ENCODE measurements at places on chromosomes 7 and 10. TPM values are rescaled to one million over a fixed set of nuclear protein-coding genes. Genes with fewer than 3 reads are reported as not detected.

The SRI gene
- total RNA-seq, result 94.8 TPM

The STAG3 gene
- total RNA-seq, result 0.77 TPM

The TMEM130 gene
- total RNA-seq, result 3.3 TPM

The ACTL6B gene
- not detected for total RNA-seq

The PHKG1 gene
- 1.5 TPM for total RNA-seq

The ARMC3 gene
- total RNA-seq, result not detected

The IQUB gene
- 0.74 TPM for total RNA-seq

The ADRA2A gene
- not detected for total RNA-seq

The SORBS1 gene
- 4.9 TPM for total RNA-seq

DNA sequence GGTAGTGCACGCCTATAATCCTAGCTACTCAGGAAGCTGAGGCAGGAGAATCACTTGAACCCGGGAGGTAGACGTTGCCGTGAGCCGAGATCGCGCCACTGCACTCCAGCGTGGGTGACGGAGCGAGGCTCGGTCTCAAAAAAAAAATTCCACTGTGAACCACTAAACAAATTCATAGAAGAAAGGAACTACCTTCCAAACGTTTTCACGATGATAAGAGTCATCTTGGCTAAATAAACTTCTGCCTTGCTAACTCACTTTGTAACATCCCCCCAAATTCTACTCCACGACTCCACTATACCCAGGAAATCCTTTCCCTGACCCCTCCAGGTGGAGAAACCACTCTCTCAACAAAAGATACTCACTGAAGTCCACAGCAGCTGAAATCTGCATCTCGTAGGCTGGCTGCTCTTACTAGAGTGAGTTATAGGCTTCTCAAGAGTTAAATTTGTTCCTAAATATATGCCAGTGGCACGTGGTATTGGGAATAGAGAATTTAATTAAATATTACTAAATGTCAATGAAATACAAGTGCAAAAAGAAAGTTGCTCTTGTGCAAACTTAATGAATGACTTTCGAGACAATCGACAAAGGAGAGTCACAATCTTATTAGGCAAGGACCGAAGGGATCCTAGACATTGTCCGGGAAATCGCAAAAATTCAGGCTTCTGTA is 1.6 kb upstream of the GTF2I start:
- no peak for DNase-seq

DNA sequence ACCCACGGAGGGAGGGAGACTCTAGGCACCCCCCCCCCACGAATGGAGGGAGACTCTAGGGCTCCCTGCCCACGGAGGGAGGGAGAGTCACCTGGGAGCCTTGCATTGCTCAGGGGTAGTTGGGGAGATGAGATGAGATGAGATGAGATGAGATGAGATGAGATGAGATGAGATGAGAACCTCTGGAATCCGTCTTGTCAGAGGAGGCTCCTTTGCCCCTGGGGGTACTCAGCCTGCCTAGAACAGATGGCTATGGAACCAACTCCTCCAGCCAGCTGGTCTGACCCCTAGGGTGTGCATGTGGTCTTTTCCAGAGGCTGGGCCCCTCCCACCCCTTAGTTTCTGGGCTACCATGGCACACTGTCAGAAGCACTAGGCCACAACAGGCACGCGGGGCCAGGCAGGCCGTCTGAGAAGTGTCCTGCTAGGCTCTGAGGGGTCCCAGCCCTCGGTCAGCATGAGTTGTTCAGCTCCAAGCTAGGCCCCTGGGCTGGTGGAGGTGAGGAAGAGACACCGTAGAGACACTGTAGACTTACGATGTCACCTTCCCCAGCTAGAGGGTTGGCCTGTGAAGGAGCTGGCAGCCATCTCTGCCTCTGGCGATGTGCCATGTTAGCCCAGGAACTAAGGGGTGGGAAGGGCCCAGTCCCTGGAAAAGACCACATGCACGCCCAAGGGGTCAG is 8.8 kb downstream of the TSPAN15 start:
- no peak for DNase-seq

GRCh38 chr10:92667078-92667477 is 22.7 kb upstream of the HHEX start:
- DNase-seq, result no peak

- peak; percentile 3 for DNase-seq
These were observed 50.5 kb downstream of the PNLIPRP3 start for GRCh38 chr10:116477986-116478664.

DNA sequence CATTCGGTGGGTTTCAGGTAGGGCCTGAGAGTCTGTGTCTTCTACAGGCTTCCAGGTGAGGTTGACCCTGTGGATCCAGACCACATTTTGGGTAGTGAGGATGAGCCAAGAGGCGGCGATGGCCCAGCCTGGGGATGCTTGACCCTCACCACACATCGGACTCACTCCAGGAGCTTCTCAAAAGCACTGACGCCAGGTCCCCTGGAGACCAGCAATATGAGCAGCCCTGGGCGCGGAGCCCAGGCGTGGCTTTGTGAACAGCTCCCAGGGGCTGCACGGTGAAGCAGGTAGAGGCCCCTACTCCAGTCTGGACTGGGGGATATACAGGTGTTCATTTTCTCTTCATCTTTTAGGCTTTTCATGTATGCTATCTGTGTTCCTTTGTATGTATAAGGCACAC is 139.7 kb upstream of the PCBD1 start:
- no peak for DNase-seq

DNA sequence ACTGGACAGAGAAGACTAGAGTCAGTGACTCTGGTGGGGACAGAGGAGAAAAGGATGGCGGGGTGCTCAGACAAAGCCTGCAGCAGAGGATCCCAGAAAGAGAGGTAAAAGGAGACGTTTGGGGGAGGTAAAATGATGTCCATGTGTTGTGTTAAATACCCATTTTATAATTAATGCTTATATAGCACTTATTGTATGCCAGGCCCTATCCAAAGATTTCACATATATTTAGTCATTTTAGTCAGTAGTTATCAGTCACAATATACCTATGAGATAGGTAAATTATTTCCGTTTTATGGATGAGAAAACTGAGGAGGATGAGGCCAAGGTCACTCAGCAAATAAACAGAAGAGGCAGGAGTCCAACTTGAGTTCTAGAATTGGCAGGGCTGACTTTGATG is 144.6 kb upstream of the SEMA3E start:
- no peak for DNase-seq

DNA sequence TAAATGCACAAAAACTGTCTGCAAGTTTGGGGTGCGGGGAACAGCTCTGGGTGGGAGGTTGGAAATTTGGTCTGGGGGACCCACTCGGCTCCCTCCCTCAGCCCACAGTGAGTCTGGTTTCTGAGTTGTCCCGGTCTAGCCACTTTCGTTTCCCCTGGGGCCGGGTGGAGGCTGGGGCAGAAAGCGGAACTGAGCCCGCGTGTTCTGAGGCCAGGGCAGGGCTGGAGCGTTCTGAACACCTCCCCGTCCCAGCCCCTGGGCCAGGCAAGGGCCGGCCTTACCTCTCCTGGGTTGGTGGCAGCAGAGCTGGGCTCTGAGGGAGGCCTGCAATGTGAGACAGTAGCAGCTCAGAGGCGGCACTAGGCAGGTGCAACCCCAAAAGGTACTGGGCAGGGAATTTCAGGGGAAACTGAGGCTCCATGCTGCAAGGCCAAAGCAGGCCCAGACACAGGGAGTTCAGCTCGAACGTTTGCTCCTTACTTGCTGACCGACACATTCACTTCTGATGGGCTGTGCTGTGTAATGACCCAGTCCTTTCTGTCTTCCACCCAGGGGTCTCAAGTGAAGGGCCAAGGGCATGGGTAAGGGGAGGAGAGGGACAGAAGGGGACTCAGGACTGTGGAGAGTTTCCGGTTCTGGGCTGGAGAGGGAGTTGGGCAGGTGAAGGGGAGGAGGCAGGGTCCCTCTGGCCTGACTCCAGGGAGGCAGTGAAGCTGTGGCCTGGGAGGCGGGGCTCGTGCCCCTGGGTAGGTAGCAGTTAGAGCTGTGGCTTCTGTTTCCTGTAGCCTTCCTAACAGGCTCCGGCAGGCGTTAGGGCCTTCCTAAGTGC is 3.0 kb downstream of the IRF5 start:
- DNase-seq, result no peak

DNA sequence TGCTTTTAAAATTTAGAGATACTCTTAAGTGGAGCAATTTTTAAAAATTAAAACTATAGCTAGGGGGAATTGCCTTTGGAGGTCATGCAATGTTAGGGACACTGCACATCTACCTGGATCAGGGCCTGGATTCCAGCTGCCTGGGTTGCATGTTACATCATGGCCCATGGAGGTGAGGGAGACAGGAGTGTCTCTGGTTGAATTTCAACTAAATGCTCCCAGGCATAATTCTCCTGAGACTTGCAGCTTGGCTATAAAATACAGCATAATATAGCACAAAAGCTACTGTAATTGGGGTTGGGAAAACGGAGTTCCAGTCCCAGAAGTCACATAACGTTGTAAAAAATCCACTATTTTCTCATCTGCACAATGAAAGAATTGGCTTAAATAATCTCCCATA is 782.5 kb downstream of the LRMDA start:
- no peak for DNase-seq

DNA sequence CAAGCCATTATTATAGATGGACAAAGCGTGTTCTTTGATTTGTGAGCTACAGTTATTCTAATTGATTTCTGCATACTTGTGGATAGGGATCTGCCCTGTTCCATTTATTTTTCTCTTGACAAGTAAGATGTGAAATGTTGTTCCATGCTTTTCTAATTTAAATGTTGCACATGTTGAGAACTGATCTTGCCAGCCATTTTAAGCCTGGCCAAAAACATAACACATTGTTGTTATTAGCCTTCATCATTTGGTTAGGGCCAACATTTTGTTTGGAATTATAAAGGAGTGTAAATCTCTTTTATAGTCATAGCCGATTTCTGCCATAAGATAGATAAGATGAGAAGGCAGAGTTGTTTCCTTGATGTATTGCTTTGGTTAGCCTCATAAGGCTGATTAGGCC is 117.0 kb downstream of the WNT2 start:
- DNase-seq, result no peak

GRCh38 chr10:132176623-132177500 is 9.9 kb upstream of the DPYSL4 start:
- DNase-seq, result no peak

DNA sequence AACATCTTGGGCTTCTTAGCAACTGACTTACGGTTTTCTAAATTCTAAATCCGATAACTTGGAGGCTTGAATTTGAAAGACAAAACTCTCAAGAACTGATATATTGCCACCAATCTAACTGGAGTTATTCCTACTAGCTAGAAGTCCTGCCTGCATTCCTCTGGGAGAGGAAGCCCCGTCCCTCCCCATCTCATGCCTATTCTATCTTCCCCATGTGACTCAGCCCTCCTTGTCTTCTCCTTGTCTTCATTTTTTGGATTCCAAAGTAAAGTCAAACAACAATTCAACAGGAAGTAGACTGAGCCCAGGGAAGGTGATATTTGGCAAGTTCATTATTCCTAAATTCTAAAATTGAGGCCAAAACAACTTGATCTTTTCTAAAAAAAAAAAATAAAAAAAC is 587.7 kb downstream of the KCNMA1 start:
- DNase-seq, result no peak

- DNase-seq, result no peak
These were observed 244.9 kb upstream of the NEBL start for GRCh38 chr10:21141946-21142492.

GRCh38 chr10:33233221-33233620 is 101.2 kb downstream of the NRP1 start:
- DNase-seq, result no peak

- DNase-seq, result no peak
These were observed 16.0 kb downstream of the PALD1 start for GRCh38 chr10:70494536-70494935.

- no peak for DNase-seq
These were observed 265.3 kb upstream of the HABP2 start for GRCh38 chr10:113287592-113287991.

GRCh38 chr10:110485541-110485940 is 12.2 kb upstream of the DUSP5 start:
- DNase-seq, result no peak

DNA sequence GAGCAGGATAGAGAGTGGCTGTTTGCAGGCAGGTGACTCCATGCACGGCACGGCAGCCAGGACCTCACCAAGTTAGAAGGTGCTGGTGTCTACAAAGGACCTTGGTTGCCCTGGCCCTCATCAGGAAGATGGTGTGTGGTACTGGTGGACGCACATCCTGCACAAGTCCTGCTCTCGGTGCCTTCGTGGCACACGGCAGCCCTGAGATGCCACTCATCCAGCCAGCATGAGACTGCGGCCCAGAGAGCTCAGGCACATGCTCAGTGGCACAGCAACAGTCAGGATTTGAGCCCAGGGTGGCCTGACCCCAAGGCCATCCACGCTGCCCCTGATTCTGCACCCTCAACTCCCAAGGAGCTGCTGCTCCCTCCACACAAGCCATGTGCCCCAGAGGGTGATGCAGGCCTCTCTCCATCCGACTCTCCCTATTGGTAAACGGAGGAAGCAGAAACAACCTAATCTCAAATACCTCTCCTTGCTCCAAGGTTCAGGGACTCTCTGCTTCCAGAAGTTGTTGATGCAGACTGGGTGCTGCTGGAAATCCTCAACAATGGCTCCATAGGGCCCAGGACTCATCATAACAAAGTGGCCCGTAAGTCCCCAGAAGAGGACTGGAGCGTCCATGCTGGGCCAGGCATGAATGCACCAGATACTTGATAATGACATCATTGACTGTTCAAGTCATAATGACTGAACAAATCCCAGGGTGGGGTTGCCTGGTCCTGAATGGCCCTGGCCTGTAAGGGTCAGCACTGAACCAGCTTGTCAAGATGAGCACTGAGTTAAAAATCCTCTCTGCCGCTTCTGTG is 93.6 kb downstream of the ARHGAP22 start:
- no peak for DNase-seq

DNA sequence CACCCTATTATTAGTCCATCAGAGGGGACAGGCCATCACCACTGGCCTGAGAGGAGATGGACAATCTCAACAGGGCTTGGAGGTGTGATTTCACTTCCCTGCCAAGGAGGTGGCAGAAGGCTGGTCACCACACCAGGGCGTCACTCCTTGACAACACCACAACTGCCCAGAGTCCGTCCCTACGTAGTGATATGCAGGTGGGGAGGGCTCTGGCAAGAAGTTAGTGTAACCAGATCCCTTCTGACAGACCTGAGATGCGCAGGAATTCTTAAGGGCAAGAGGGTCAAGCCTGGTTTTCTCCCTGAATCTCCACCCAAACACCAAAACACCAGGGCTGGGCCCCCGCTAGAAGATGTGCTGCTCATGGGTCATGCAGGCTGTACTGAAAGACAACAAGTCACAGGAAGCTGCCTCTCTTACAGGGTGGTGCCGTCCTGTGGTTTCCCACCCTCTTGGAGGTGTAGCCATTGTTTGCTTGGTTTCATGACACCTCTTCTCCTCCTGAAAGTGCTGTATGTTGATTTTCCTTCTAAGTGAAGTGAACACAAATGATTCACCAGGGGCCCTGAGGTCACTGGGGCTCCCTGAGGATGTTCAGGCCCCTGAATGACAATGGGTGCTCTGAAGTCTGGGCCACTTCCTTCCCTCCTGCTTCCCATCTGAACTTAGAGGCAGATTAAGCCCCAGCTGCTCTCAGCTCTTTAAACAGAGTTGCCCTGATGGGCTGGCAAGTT is 27.1 kb downstream of the ATXN7L1 start:
- DNase-seq, result peak; percentile 88

GRCh38 chr7:103718482-103719061 is 270.9 kb downstream of the RELN start:
- no peak for DNase-seq

GRCh38 chr7:85529831-85530230 is 343.0 kb upstream of the SEMA3D start:
- DNase-seq, result peak; percentile 6

Data from Daoy (cell line).